ENCODE measurements at places on chromosomes 2 and 18. TPM values are rescaled to one million over a fixed set of nuclear protein-coding genes. Genes with fewer than 3 reads are reported as not detected.

DNA sequence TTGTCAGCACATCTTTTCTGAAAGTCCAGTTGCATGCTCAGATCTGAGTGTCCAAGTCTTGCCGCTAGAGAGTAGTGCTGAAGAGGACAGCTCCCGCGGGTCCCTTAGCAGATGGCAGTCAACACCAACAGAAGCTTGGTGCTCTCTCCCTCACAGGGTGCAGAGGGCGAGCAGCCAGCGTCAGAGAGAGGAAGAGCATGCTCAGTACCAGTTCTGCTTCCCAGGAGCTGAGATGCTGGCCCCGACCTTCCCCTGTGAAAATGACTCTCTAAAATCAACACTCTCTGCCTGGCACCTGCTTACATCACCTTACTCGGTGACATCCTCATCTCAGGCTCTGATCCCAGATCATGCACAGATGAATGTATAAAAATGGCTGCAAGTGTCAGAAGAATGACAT lies 86.0 kb upstream of the TWIST2 start:
- H3K4me3 ChIP-seq = no peak overlapping the region
- H3K27me3 ChIP-seq = no peaks in the 10 kb centered on the region
- H3K27ac ChIP-seq = no peak overlapping the region

DNA sequence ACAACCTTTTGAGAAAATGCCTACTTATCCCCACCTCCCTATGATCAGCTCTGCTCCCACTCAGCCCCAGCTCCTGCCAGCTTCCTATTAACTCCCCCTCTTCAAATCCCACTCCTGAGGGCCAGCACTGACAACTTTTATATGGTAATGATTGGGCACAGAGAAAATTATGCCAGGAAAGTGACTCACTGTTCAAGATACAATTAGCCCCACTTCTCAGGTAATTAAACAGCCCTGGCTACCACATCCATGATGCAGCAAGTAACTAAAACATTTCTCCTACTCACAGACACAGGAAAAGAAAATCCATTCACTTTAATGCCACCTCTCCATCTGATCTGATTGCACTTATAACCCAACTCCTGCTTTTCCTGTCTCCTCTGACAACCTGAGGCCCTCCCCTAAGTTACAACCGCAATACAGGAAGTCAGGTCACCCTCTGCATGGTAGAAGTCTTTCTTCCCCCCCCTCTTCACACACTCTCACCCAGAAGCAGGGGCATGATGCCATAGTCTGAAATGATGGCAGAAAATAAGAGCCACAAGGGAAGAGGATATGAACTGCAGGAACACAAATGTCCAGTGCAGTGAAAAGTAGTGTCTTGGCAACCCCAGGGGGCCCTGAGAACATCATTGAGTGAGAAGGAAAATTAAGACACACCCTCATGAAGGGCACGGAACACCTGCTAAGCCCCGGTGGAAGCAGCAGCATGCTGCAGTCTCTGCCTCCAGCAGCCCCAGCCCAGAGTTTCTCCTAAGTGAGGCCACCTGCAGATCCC lies 54.4 kb downstream of the STK39 start:
- peaks cover 49% of the 10 kb centered on the region for H3K4me1 ChIP-seq
- no peaks in the 10 kb centered on the region for H3K36me3 ChIP-seq
- no peak overlapping the region for H3K4me3 ChIP-seq

DNA sequence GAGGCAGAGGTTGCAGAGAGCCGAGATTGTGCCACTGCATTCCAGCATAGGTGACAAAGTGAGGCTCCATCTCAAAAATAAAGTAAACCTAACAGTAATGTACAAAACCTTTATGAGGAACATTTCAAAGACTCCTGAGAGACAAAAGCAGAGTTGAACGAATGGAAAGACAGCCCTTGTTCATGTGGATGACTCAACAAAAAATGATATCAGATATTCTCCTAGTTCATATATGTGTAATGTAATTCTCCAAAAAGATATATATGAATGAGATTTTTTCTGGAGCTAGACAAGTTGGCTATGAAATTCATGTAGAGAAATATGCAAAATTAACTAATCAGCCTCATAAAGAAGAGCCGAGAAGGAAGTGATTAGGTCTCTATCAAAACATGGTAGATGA lies 61.7 kb downstream of the KIAA1328 start:
- no peak overlapping the region for H3K27ac ChIP-seq
- no peaks in the 10 kb centered on the region for H3K27me3 ChIP-seq
- no peak overlapping the region for H3K4me3 ChIP-seq
- H3K36me3 ChIP-seq = no peaks in the 10 kb centered on the region
- no peak for DNase-seq
- H3K4me1 ChIP-seq = no peaks in the 10 kb centered on the region

GRCh38 chr18:45106331-45106774 lies 425.7 kb downstream of the SETBP1 start:
- H3K27ac ChIP-seq = no peak overlapping the region
- no peak overlapping the region for H3K4me3 ChIP-seq
- no peaks in the 10 kb centered on the region for H3K4me1 ChIP-seq
- H3K27me3 ChIP-seq = no peaks in the 10 kb centered on the region
- no peak for DNase-seq

The GCKR gene
- 0.67 TPM for polyA plus RNA-seq

The CAD gene
- polyA plus RNA-seq = 29.3 TPM

The IL1F10 gene
- polyA plus RNA-seq = not detected

GRCh38 chr2:21947046-21947445 lies 823.3 kb downstream of the TDRD15 start:
- H3K27ac ChIP-seq = no peak overlapping the region
- no peaks in the 10 kb centered on the region for H3K4me1 ChIP-seq
- no peaks in the 10 kb centered on the region for H3K36me3 ChIP-seq
- no peaks in the 10 kb centered on the region for H3K27me3 ChIP-seq

The ZNF804A gene
- polyA plus RNA-seq = 0.02 TPM

The ALLC gene
- 0.08 TPM for polyA plus RNA-seq

The RND3 gene
- polyA plus RNA-seq = 56.7 TPM

DNA sequence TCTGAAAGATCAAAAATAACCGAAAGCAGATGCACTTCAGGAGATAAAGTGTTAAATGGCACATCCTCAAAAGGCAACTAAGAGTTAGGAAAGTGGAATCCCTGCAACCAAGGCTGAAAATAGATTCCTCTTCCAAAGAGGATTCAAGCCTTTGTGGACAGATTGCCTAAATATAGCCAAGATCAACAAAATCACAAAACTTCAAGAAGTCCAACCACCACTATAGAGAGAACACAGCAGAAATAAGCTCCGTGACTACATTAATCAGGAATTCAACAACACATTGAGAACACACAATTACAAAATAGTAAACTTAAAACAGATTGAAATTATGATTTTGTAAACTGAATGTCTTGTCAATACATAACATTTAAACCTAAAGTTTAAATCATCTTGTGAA lies 165.7 kb downstream of the LNPK start:
- DNase-seq = no peak

The CEP68 gene
- polyA plus RNA-seq = 7.8 TPM

DNA sequence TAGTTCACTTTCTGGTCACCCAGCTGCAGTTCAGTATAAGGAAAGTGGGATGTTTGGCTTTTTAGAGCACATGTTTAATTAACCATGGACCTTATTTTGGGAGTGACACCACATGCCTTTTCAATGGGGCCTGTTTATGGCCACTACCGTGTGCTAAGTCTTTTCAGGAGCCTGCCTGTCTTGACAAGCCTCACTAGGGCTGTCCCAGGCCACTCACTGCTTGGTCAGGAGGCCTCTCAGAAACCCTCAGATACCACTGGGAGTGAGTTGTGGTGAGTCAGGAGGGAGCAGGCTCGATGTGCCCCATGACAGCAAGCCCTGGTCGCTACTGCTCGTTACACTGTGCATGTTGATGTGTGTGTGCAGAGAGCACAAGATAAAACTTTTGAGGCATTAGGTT lies 123.0 kb downstream of the MAP4K4 start:
- DNase-seq = no peak
- H3K4me1 ChIP-seq = peaks cover 38% of the 10 kb centered on the region
- no peaks in the 10 kb centered on the region for H3K27me3 ChIP-seq

The KIF1A gene
- 0.32 TPM for polyA plus RNA-seq

The CEP192 gene
- 9.4 TPM for polyA plus RNA-seq

- no peak overlapping the region for H3K27ac ChIP-seq
- no peaks in the 10 kb centered on the region for H3K36me3 ChIP-seq
- no peak for DNase-seq
- H3K27me3 ChIP-seq = no peaks in the 10 kb centered on the region
- H3K4me3 ChIP-seq = no peak overlapping the region
Observed at GRCh38 chr2:209008636-209009287, 415.1 kb upstream of the MAP2 start.

- DNase-seq = no peak
- peaks cover 11% of the 10 kb centered on the region for H3K4me1 ChIP-seq
- no peak overlapping the region for H3K27ac ChIP-seq
- H3K4me3 ChIP-seq = no peak overlapping the region
- peaks cover 20% of the 10 kb centered on the region for H3K27me3 ChIP-seq
Observed at GRCh38 chr2:232516551-232516950, 3.6 kb upstream of the PRSS56 start.

- no peaks in the 10 kb centered on the region for H3K27me3 ChIP-seq
- H3K4me1 ChIP-seq = peaks cover 14% of the 10 kb centered on the region
- H3K36me3 ChIP-seq = no peaks in the 10 kb centered on the region
- H3K4me3 ChIP-seq = peak overlapping the region; percentile 4
- no peak for DNase-seq
Observed at GRCh38 chr2:46800625-46801349, 114.8 kb downstream of the MCFD2 start.

GRCh38 chr2:76642129-76642528 lies 880.0 kb downstream of the LRRTM4 start:
- DNase-seq = no peak
- H3K27ac ChIP-seq = no peak overlapping the region
- H3K4me3 ChIP-seq = no peak overlapping the region
- H3K27me3 ChIP-seq = no peaks in the 10 kb centered on the region
- no peaks in the 10 kb centered on the region for H3K36me3 ChIP-seq
- no peaks in the 10 kb centered on the region for H3K4me1 ChIP-seq

DNA sequence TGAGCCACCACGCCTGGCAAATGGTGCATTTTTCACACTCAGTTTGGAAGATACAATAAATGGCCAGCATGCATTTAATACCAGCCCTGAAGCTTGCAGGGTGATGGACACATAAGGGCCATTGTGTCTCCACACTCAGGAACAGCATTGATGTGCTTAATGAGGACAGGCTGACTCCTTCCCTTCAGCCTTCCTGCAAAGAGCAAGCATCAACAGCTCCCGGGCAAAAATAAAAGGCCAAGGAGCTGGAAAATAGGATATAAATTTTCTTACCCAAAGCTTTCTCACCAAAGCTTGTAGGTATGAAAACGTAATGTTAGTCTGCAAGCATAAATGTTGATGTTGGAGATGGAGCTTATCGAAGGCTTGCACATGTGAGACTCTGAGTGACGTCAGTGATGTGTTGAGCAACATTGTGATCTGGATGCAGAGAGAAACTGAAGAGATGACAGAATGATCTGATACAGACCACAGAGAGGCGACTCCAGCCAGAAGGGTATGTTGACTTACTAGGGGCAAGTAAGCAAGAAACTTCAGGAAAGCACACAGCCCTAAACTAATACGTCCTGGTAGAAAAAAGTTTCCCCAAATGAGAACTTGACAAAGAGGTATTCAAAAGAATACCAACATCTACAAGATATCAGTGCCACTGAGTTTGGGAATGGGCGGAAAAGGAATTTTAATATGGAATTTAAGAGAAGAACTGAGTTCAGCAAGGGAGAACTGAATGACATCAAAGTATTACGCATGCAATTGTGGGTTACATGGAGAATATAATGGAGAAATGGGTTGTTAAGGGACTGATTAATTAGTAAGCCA lies 256.5 kb downstream of the TGIF1 start:
- H3K4me1 ChIP-seq = peaks cover 5% of the 10 kb centered on the region
- H3K36me3 ChIP-seq = no peaks in the 10 kb centered on the region
- H3K27me3 ChIP-seq = peaks cover 8% of the 10 kb centered on the region
- no peak for DNase-seq
- H3K27ac ChIP-seq = no peak overlapping the region
- no peak overlapping the region for H3K4me3 ChIP-seq

DNA sequence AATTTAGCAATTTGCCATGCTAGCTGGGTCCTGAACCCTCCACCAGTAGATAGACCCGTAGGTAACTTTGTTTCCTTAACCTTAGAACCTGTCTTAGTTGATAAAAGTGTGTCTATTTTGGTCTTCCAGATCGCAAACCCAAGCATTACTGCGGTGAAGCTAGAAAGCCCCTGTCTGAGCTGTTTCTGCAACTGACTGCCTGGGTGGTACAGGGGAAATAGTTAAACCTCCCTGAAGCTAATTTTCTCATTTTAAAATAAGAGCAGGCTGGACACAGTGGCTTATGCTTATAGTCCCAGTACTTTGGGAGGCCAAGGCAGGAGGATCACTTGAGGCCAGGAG lies 101.7 kb upstream of the MSH2 start:
- no peaks in the 10 kb centered on the region for H3K36me3 ChIP-seq
- no peak overlapping the region for H3K4me3 ChIP-seq
- DNase-seq = no peak
- H3K27me3 ChIP-seq = no peaks in the 10 kb centered on the region
- H3K27ac ChIP-seq = no peak overlapping the region

DNA sequence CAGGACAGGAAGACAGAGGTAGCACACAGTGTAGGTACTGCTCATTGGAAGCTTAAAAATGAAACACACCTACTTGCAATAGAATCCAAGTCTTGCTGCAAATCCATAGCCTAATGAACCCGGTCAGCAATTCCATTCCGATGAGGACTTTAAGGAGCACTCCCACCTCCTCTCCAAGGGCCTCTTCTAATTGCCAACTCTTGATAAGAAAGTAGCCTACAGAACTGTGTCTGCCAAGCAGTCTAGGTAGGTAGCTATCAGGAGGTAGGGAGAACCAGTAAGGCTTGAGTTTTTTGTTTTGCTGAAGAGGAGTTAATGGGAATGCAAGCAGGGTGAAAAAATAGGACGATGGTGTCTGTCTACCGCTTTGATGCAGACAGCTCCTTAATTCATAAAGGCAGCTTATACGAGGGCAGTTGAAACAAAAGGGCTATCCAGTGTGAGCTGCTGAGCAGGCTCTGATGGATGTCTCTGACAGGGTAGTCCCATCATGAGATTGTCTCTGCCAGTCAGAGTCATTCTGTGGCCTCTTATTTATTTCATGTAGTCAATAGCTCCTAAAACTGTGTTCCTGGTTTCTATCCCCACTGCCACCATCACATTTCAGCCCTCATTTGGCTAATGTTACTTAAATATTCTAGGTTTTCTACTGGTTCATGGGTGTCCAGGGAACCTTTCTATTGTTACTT lies 155.6 kb upstream of the DNMT3A start:
- peaks cover 5% of the 10 kb centered on the region for H3K4me1 ChIP-seq
- no peak for DNase-seq
- no peak overlapping the region for H3K27ac ChIP-seq
- H3K36me3 ChIP-seq = no peaks in the 10 kb centered on the region
- no peak overlapping the region for H3K4me3 ChIP-seq

GRCh38 chr2:63046961-63047320 lies 3.7 kb upstream of the OTX1 start:
- no peak overlapping the region for H3K4me3 ChIP-seq
- DNase-seq = no peak
- H3K36me3 ChIP-seq = no peaks in the 10 kb centered on the region
- no peak overlapping the region for H3K27ac ChIP-seq
- no peaks in the 10 kb centered on the region for H3K27me3 ChIP-seq

GRCh38 chr2:20129331-20130159 lies 78.1 kb upstream of the LAPTM4A start:
- H3K27me3 ChIP-seq = no peaks in the 10 kb centered on the region
- no peaks in the 10 kb centered on the region for H3K36me3 ChIP-seq
- no peak for DNase-seq
- H3K27ac ChIP-seq = no peak overlapping the region
- no peak overlapping the region for H3K4me3 ChIP-seq
- no peaks in the 10 kb centered on the region for H3K4me1 ChIP-seq

The SLC4A3 gene
- 12.2 TPM for polyA plus RNA-seq

The ATP8B1 gene
- 43.8 TPM for polyA plus RNA-seq

- no peak for DNase-seq
- H3K36me3 ChIP-seq = no peaks in the 10 kb centered on the region
- H3K4me1 ChIP-seq = no peaks in the 10 kb centered on the region
- no peak overlapping the region for H3K27ac ChIP-seq
Observed at GRCh38 chr2:239440511-239440959, 39.7 kb upstream of the HDAC4 start.

The BOK gene
- polyA plus RNA-seq = 1.9 TPM

The REG1A gene
- polyA plus RNA-seq = not detected
